MM.1S (cell line): ENCODE measurements at places on chromosomes 3 and 15.
A peak's percentile ranks its signal among the peaks of the same experiment; 100 is the strongest.

DNA sequence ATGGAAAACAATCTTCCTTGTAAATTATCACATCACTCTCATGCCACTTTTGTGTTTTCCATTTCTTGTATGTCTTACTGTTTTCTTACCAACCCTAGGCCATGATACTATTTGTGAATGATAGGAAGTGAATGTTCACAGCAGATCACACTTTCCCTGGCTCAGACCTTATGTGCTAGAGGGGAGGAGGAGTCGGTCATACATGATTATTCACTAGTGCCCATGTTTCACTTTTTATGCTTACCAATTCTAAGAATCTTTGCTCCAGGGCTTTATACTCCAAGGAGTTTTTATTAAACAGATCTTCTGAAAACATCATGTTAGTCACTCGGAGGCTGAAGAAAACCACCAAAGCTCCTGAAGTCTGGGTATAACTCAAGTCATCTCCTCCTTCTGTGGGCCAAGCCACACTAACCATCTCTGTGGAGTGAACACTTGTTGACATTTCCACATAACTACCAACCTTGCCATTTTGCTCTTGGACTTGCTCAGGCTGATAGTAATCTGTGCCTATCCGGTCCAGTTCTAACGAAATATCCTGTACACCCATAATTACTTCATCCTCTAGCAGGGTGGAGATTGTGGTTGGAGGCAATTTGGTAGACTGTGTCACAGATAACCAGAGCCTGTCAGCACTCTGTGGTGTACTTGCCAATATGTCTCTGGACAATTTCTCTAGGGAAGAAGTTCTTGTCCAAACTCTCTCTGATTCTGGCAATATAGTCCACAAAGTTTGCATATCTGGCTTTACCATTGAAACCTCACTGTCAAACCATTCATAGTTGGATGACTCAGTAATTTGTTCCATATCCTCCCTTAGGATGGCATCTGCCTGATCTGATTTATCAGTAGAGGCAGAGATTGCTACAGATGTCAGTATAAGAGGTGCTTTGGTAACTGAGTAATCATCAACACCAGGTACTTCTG is 76.8 kb downstream of the IMPG2 start:
- no peak for DNase-seq

- no peak for DNase-seq
Observed at GRCh38 chr3:188931531-188931930, 240.2 kb upstream of the TPRG1 start.

GRCh38 chr3:104628185-104628789 is 738.4 kb upstream of the ALCAM start:
- peak; percentile 34 for DNase-seq

GRCh38 chr3:40725031-40725430 is 200.3 kb downstream of the ZNF621 start:
- no peak for DNase-seq

DNA sequence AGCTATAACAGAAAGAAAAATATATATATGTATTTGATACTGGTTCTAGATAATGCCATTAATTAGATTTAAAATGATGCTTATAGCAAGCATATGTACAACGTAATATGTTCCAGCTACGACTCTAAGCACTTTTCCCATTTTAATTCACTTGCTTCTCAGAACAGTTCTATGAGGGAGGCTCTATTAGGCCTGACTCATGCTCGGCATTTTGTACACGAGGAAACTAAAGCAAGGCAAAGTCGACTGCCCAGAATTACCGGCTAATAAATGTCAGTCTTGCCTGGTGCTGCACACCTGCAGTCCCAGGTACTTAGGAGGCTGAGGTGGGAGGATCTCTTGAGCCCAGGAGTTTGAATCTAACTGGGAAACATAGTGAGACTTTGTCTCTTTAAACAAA is 106.0 kb downstream of the PTPRG start:
- no peak for DNase-seq

DNA sequence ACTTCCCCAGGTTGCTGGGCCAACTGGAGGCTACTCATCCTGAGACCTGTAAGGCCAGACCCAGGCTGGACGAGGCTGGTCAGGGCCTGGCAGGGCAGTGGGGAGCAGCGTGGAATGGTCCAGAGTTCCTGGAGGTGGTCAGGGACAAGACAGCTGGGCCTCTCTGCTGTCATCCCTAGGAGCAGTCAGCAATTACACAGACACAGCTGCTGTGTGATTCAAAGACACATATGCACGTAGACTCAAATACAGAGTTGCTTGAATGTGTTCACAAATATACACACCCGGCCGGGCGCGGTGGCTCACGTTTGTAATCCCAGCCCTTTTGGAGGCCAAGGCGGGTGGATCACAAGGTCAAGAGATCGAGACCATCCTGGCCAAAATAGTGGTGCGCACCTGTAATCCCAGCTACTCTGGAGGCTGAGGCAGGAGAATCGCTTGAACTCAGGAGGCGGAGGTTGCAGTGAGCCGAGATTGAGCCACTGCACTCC is 1.5 kb upstream of the CD276 start:
- DNase-seq, result no peak

DNA sequence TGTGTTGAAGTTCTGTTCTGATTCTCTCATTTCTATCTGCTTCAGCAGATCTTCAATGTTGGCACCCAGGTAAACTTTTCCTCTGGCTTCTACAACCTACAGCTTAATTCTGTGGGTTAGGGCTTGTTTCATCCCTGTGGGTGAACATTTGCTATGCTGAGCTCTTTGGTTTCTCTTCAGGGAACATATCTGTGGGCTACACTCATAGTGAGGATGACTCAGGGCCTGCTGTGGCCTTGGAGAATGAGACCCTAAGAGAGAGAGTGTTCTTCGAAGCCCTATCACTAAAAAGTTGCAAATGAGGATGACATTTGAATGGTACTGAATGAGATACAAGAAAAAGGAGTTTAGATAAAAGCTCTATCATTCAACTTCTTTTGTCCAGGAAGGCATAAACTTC is 346.2 kb upstream of the CBLB start:
- DNase-seq, result no peak

DNA sequence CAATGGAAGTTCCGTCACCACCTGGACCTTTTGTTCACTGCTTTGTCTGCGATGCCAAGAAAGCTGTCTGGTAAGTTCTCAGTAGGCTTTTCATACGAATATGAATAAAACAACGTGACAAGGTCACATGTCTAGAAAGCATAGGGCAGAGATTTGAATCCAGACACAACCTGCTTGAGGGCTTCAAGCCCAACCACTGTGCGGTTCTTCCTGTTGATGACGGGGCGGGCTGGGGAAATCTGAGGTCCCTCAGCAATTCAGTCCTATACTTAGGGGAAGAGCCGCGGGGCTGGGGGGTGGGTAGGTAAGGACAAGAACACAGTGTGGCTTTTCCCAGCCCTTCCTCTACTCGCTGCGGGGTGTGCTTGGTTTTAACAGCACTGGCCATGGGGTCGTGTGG is 32.4 kb upstream of the SMAD3 start:
- DNase-seq, result no peak

- DNase-seq, result no peak
Observed at GRCh38 chr3:161599697-161600096, 103.1 kb downstream of the OTOL1 start.

DNA sequence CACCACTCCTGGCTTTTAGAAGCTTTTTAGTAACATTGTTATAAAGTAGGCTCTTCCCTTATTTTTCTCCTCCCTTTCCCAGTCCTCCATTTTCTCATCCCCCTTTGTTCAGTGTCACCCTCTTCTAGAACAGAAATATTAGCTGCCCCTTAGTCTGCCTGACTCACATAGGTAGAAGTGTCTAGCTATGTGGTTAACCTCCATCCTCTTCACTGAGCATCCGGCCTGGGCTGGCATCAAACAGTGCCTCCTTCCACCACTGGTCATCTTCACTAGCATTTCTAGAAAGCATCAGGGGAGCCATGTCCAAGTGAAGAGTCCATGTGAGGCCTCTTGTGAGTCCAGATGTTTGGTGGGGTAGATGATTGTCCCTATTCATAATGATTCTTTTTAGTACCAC is 70.0 kb upstream of the SKOR1 start:
- DNase-seq, result no peak

- no peak for DNase-seq
Observed at GRCh38 chr3:4644951-4645350, 151.8 kb downstream of the ITPR1 start.

DNA sequence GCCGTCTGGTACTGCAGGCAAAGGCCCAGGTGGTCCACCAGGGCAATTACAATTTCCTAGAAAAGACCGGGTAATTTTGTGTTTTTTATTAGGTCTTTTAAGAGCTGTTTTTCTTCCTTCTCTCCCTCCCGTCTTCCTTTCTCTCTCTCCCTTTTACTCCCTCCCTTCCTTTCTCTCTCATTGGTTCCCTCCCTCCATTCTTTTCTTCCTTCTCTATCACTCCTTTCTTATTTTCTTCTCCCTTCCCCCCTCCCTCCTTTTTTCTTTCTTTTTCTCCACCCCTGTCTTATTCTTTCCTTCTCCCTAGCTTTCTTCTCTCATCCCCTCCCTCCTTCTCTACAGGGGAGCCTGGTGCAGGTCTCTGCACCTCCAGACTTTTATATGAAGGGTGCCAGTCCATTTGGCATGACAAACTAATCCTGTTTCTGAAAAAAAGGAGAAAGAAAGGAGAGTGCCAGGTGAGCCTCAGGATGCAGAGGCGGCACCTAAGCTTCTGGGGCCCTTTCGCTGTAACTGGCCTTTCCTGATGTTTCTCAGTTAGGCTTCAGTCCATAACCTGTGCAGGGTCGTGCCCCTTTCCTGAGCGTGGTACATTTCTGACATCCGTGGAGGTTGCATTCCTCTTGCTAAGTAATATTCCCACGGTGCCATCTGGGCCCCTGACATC is 9.1 kb upstream of the ONECUT1 start:
- no peak for DNase-seq

DNA sequence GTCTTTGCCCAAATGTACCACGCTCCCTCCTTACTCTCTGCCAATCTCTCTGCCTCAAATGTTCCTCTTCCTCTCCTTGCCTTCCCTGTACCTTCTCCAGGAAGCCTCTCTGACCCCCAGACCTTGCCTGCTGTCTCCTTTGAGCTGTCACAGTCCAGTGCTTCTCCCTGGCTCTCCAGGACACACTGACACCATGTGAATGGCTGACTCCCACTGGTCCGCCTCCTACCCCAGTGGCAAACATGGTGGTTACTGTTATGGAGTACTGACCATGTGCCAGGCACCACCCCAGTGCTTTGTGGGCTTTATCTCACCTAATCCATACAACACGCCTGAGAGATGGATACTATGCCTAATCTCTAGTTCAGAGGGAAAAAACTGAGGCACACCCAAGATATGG is 141.9 kb downstream of the TPRA1 start:
- no peak for DNase-seq

GRCh38 chr3:157294953-157295352 is 135.0 kb upstream of the CCNL1 start:
- DNase-seq, result no peak

GRCh38 chr3:65935724-65936123 is 103.0 kb downstream of the MAGI1 start:
- DNase-seq, result no peak

- DNase-seq, result no peak
Observed at GRCh38 chr3:143700431-143700975, 147.8 kb downstream of the SLC9A9 start.

DNA sequence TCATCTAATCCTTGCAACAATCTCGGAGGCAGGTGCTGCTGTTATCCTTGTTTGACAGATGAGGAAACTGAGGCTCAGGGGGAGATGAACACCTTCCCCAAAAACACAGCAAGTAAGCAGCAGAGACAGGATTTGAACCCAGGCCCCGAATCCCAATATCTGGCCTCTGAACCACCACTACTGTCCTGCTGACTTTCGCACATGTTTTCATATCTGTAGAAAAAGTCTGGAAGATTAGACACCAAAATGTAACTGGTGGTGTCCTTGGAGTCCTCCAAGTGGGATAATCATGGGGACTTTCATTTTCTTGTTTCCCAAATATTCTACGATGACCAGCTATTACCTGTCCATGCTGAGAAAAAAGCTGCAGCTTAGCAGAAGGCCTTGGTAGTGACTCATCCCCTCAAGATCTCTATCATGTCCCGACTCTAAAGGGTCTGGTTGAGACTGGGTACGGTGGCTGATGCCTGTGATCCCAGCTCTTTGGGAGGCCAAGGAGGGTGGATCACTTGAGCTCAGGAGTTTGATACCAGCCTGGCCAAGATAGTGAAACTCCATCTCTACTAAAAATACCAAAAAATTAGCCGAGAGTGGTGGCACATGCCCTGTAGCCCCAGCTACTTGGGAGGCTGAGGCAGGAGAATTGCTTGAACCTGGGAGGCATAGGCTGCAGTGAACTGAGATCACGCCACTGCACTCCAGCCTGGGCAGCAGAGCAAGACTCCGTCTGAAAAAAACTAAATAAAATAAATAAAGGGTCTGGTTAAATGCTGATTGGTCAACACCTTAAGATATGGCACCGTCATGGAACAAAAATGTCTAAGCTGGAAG is 8.6 kb downstream of the IRAK2 start:
- DNase-seq, result no peak

DNA sequence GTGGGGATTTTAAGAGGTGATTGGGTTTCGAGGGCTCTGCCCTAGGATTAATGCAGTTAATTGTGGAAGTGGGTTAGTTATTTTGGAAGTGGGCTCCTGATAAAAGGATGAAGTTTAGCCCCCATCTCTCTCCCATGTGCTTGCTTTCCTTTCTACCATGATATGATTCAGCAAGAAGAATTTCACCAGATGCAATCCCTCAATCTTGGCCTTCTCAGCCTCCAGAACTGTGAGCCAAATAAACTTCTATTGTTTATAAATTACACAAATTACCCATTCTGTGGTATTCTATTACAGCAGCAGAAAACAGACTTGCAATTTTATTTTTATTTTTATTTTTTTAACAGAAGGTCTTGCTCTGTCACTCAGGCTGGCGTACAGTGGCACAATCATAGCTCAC is 27.3 kb upstream of the UBE2E1 start:
- no peak for DNase-seq

- no peak for DNase-seq
Observed at GRCh38 chr15:24696842-24697241, 21.3 kb downstream of the NPAP1 start.

- DNase-seq, result peak; percentile 49
Observed at GRCh38 chr3:140859592-140860336, 81.9 kb upstream of the SLC25A36 start.

GRCh38 chr15:95368191-95368590 is 962.3 kb upstream of the NR2F2 start:
- DNase-seq, result no peak

- no peak for DNase-seq
Observed at GRCh38 chr15:66039117-66039871, 170.0 kb downstream of the RAB11A start.

GRCh38 chr3:153853163-153853562 is 268.0 kb upstream of the ARHGEF26 start:
- DNase-seq, result no peak

GRCh38 chr3:70245746-70246525 is 66.5 kb downstream of the MDFIC2 start:
- no peak for DNase-seq

- DNase-seq, result no peak
Observed at GRCh38 chr15:63104727-63105126, 16.9 kb upstream of the LACTB start.

DNA sequence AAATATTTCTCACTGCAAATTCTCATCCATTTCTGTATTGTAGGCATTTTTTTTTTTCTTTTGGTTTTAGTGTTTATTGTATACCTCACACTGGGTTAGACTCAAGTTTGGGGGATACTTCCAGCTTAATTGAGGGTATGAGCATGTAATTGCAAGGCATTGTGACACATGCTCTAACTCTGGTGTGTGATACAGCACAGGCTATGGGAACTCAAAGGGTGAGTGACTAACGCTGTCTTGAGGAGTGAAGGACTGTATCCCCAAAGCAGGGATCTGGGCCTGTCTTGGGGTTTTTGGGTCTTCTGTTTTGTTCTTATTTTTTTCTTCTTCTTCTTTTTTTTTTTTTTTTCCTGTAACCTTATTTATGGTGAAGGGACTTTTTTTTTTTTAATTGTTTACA is 26.9 kb downstream of the MAP2K1 start:
- DNase-seq, result no peak

- DNase-seq, result no peak
Observed at GRCh38 chr15:22884344-22884743, 45.9 kb downstream of the NIPA2 start.
